GM12878 (cell line): ENCODE measurements at places on chromosomes 3 and 15. TPM values are rescaled to one million over a fixed set of nuclear protein-coding genes. Genes with fewer than 3 reads are reported as not detected.

Gene PLOD2
- 0.21 and 0.56 TPM in 2 replicates for total RNA-seq

- DNase-seq, result no peak
These were observed 26.5 kb upstream of the CD47 start for GRCh38 chr3:108117241-108117775.

- DNase-seq, result no peak
These were observed 24.0 kb upstream of the C3orf70 start for GRCh38 chr3:185176750-185177359.

Gene PLSCR2
- total RNA-seq, result not detected in 2 replicates

Gene EIF4E3
- total RNA-seq, result 0.24 and 0.38 TPM in 2 replicates

DNA sequence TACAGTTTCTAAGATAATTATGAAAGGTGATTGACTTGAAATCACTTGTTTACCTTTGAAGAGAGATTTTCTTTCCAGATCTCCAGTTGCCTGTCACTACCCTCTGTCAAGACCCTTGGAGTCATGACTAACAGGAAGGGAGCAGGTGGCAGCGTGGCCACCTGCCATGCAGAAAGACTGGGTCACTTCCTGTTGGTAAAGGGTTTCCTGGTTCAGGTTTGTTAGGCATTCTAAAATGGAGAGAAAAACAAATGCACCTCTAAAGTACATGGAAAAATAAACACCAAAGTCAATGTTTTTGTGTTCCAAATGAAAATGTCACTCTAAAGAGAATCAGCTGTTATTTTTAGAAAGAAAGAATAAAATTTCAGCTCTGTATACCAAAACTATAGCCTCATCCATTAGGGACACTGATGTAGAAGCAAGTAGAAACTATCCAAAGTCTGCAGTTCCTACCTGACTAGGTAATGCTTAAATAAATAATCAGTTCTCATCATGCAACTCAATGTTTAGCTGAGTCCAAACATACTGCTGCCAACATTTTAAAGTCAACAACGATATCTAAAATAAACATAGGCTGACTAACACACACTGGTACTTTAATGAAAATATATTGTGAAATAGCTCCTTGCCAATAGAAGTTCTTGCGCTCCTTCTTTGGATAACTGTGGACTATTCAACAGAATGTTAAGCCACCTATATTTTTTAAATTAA, 23.9 kb upstream of the TM4SF1 start:
- no peak for DNase-seq

DNA sequence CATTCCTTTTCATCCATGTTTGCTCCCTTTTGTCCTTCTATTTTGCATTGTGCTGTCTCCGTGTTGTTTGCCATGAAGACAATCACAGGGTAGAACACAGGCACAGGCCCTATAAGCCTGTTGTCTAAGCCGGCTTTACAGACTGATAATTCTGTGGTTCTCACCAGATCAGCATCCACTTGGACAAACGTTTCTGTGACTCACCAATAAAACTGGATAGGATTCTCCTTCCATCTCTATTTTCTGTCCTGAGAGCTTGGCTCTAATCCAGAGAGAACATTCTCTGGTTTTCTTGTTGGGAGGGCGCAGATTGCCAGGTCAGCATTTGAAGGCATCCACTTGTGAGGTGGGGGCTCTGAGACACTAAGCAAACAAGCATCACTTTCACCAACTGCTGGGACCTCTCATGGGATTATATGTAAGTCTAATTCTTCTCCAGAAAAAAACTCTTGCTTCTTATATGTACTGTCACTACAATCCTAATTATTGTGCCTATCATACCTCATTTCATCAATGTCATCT, 101.6 kb downstream of the ERC2 start:
- DNase-seq, result no peak

- DNase-seq, result no peak
These were observed 19.9 kb downstream of the TM4SF18 start for GRCh38 chr3:149313542-149313941.

DNA sequence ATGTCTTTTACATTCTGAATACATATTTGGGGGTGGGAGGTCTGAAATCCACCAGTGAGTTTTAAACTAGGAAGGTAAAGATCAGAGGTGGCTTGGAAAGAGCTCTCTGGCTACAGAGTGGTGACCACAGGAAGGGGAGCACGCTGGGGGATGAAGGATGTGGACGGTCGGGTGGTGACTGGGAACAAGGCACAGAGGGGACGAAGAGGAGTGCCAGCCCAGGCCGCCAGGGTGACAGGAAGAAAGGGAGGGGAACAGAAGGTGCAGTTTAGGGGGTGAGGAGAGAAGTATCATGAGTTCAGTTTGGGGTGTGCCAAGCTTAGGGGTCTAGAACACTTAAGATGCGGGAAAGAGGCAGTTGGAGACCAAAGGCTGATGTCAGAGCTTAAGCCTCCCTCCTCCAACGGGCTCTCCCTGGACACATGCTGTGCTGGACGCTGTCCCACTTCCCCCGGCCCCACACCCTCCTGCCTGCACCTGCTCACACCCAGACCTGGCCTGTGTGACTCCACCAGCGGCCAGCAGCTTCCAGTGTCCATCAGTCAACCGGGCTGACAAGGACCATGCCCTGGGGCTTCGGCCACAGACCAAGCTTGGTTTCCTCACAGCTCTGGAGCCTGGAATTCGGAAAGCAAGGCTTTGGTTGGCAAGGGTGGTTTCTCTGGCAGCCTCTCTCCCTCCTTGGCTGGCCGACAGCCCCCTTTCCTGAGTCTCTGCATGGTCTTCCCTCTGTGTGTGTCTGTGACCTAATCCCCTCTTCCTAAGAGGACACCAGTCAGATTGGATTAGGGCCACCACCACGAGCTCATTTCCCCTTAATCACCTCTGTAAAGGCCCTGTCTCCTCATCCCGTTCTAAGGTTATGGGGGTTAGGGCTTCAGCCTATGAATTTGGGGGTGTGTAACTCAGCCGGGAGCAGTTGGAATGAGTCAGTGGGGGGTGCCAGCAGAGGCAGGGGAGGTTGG, 120.4 kb upstream of the IQSEC1 start:
- DNase-seq, result no peak

- no peak for DNase-seq
These were observed 36.8 kb upstream of the ATG7 start for GRCh38 chr3:11235385-11235784.

DNA sequence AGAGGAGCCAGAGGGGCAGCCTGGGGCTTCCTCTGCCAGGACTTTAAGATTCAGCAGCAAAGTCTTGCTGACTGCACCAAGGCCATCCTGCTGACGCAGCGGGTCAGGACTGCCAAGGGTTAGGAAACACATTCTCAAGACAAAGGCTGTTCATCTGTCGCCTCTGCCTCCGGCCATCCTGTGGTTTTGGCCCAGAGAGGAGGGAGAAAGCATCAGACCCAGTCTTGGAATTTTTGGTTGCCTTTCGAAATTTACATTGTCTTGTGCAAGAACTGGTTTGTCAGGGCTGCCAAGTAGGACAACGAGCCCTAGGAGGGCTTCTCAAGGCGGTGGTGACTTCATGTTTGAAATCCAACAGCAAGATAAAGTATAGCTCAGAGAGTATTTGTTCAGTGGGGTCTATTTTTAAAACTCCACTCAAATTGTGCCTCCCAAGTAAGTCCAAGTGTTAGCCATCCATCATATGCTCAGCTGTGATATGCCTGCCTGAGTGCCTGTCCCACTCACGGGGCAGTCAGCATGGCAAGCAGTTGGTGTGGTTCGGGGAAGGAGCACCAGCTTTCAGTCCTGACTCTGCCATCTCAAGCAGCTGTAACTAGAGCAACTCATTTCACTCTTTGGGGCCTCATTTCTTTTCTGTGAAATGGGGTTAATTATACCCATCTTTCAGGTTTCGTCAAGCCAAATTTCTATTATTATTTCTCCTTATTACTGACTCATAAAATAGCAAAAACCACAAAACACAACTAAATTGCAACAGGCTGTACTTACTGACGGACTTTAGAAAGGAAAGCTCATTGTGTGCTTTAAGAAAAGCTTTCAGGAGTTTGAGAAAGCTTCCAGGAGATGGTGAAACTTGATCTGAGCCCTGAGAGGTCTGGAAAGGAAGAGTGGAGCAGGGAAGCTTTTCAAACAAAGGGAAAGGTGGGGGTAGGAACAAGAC, 42.4 kb upstream of the RHO start:
- peak; percentile 7 for DNase-seq

- no peak for DNase-seq
These were observed 20.7 kb downstream of the TBC1D2B start for GRCh38 chr15:78056714-78057269.

- DNase-seq, result no peak
These were observed 42.4 kb downstream of the TNIK start for GRCh38 chr3:171417813-171418212.

Gene KBTBD8
- 27.6 and 28.8 TPM in 2 replicates for total RNA-seq

DNA sequence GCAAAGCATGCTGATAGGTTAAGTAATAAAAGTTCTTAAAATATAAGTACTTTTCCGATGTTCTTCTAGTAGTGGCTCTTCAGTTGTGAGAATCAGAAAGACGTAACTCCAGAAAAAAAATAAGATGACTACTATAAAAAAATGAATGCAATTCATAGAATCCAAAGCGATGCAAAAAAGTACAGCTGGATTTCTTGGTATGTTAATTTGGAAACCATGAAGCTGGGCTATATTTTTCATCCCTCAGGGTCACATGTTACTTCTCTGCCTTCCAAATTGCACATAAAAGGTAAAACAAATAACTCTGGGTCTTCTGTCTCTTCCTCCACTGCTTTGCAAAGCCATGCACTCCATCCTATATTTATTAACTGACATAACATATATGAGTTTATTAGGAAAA, 843.9 kb upstream of the DPPA4 start:
- no peak for DNase-seq

DNA sequence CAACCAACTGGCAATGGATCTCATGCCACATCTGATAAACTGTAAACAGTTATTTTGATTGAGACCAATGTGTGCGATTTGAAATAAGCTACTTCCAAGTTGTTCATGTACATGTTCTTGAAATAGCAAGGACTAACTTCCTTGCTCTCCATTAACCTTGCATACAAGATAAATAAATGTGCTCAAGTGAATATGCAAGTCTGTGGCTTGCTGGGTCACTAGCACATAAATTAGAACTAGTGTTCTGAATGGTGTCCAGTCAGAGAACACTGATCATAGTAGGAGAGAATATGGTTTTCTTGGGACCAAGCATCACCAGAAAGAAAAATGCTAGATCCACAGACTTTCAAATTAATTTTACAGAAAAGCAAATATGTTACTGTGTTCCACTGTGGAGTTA, 640.0 kb upstream of the CCDC54 start:
- DNase-seq, result no peak

DNA sequence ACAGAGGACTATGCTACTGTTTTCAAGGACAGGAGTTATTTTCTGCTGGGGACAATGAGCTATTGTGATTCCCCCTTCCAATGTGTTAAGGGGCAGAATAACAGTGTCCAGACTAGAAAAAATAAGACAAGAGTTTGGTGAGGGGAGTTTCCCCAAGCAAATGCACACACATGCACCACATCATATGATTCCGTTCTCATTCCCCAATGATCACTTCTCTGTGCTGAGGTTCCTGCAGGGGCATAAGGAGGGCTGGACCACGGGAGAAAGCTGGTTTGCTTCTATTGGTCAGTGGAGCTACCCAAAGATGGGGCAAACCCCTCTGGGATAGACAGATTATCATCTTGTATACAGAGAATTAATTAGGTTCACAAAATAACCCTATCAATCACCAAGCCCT, 80.6 kb downstream of the RBPMS2 start:
- no peak for DNase-seq

Gene COLQ
- total RNA-seq, result 0.72 and 0.96 TPM in 2 replicates

Gene MEX3B
- 0.72 and 0.90 TPM in 2 replicates for total RNA-seq

- DNase-seq, result no peak
These were observed 75.5 kb downstream of the LRRFIP2 start for GRCh38 chr3:37098884-37099283.

GRCh38 chr3:118269537-118270125, 765.0 kb downstream of the IGSF11 start:
- DNase-seq, result no peak

GRCh38 chr3:44041726-44042125, 200.0 kb upstream of the TOPAZ1 start:
- no peak for DNase-seq

Gene TLR9
- 4.8 and 6.9 TPM in 2 replicates for total RNA-seq

- DNase-seq, result peak; percentile 94
These were observed 35.5 kb downstream of the B3GALNT1 start for GRCh38 chr3:161069511-161070251.

Gene KCNH8
- total RNA-seq, result 0.11 and 0.18 TPM in 2 replicates

Gene C3orf49
- not detected in 2 replicates for total RNA-seq

GRCh38 chr3:50466177-50466576, 37.3 kb downstream of the CACNA2D2 start:
- no peak for DNase-seq

DNA sequence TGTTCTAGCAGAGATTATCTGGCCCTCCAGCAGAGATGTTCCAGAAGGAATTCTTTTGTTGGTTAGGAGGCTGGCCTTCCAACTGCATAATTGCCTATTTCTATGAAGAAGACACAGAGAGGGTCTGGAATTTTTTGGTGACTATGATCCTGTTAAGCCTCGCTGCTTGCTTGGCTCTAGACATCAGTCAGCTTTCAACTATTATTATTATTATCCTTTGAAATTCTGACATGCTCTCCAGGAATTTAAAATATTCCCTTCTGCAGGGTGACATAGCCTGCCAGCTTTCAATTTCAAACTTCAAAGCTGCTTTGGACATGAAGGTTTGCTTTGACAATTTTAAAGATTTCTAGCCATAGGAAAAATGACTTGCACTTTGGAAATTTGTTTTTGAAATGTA, 26.3 kb upstream of the ZNF148 start:
- DNase-seq, result no peak

DNA sequence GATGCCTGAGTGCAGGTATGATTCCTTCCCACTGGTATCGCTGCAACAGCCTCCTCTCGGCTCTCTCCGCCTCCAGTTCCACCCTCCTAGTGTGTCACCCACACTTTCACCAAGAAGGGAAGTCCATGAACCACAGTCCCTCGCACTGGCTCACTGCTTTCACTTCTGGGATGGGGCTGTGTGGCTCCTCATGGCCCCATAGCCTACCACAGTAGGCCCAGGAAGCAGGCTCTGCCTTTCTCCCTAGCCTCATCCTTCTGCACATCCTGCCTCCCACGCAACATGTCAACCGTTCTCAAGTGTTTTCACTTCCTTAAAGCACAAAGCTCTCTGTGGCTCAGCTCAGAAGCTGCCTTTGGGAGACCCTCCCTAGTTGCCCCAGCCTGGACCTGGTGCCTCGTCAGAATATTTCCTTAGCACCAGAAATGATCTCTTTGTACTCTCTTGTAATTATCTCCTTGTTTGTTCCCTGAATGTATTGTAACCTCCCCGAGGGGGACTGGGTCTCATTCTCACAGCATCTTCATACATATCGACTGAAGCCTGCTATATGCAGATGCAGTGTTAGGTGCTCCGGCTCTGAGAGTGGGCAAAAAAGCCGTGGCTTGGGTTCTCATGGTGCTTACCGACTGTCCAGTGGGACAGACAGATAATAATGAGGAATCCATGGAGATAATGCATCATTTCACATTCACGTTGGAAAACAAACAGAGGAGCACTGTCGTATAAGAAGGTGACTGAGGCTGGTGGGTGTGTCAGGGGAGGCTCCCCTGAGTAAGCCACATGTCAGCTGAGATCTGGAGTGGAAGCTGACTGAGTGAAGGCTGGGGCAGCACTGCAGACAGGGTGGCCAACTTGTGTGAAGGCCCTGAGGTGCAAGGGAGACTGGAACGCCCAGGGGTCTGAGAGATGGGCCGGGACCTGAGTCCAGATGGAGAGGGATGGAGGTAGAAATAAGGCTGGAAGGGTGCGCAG, 107.1 kb downstream of the DGKG start:
- DNase-seq, result peak; percentile 68

GRCh38 chr3:111932946-111933345, 45.9 kb upstream of the ABHD10 start:
- DNase-seq, result no peak

GRCh38 chr3:120688121-120688520, 6.1 kb upstream of the HGD start:
- DNase-seq, result peak; percentile 55

GRCh38 chr15:73573037-73573436, 60.2 kb downstream of the NPTN start:
- DNase-seq, result no peak
